ENCODE measurements at places on chromosomes 11 and 22.

DNA sequence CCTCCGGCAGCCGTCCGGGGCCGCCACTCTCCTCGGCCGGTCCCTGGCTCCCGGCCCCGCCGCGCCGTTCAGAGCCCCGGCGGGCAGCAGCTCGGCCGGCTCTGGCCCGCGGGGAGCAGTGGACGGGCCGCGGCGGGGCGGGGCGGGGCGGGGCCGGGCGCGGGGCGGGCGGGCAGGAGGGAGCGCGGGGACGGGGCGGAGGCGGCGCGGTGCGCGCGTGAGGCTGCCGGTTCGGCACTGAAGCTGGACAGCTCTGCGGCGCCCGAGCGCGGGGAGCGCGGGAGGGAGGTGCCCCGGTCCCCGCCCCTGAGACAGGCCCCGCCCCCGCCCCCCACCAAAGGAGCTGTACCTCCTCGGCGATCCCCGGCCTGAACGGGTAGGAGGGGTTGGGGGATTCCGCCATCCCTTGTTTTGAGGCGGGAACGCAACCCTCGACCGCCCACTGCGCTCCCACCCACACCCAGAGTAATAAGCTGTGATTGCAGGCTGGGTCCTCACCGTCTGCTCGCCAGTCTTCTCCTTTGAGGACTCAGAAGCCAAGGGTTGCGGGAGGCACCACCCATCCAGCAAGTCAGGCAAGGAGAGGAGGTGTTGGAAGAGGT is at the start of gene DRD2:
Gene DRD2 (minus strand): TSS at position 239 of the 602 bp plus-strand sequence. CDS start 50,747 bp downstream, outside the sequence.
- DNase-seq, result no peak

DNA sequence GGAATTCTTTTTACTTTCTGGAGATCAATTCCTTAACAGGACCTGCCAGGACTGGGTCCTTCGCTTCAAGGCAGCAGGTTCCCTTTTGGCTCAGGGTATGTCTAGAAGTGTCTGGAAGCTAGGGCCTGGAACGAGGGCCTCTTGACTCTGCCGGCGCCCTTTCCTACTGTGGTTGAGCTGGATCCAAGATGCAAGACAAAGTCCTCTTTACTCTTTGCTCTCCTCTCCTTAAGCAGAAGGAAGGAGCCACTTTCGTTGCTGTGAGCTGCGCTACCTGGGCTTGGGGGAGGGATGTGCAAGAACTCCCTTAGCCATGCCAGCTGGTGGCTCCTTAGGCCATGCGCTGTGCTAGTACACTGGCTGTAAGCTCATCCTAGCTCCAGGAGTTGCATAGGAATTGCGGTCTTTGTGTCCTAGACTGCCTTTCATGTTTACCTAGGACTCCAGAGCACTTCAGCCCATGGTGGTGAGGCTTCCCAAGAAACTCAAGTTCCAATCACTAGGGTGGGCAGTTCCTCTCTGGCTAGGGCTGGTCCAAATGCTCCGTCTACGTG is 18.1 kb downstream of the GLB1L2 start:
- DNase-seq, result no peak

DNA sequence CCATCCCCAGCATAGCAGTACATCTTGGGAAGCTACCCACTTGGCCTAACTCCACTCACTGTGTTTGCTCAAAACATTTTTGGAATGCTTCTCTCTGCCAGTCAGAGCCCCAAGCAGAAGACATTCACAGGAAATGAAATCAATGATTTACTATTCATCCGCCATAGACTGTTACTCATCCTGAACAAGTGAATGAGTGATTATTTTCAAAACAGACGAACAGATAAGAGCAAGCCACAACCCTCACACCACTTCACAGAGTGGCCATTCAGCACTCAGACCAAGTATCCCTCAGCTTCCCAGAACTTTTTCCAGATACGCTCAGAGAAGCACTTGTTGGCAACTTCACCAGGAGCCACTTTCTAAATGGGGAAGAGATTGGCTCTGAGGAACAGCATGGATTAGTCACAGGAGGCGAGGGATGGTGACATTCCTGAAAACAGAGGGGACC is 13.0 kb upstream of the UBASH3B start:
- no peak for DNase-seq

DNA sequence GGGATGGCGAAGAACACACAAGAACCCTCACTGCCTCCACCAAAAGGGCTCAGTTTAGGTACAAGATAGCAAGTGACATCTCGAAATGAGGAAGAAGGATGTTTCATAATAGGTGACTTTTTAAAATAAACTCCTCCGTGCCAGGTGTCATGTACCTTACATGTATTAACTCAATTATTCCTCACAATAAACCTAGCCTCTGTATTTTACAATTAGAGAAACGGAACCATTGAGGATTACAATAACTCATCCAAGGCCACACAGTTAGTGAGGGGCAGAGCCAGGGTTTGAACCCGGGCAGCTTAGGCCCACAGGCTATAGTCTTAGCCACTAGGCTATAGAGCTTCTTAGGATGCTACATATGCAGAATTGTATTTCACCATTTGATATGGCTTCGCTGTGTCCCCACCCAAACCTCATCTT is 965 bp upstream of the PAMR1 start:
- no peak for DNase-seq

GRCh38 chr11:13889552-13890249 is 72.8 kb upstream of the SPON1 start:
- DNase-seq, result no peak

DNA sequence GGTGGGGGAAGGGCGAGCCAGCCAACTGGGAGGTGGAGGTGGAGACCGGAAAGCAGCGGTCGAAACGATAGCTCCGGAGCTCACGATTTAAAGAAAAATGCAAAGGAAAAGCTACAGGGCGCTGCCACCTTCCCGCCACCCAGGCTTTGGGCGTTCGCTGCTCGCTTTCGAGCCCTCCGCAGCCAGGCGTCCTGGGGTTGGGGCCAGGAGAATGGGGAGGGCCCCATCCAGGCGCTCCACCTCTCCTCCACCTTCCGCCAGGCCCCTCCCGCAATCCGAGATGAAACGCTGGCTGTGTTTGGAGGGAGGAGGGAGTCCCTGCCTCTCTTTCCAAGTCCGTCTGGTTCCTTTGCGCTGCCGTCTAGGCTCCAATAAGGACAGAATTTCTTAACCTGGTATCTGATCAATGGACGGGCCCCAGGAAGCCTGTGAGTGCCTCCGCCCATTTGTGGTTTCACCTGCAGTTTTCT is 483 bp upstream of the ABTB2 start:
- DNase-seq, result no peak

- DNase-seq, result no peak
These were observed 6.0 kb upstream of the CARD10 start for GRCh38 chr22:37525073-37525745.

DNA sequence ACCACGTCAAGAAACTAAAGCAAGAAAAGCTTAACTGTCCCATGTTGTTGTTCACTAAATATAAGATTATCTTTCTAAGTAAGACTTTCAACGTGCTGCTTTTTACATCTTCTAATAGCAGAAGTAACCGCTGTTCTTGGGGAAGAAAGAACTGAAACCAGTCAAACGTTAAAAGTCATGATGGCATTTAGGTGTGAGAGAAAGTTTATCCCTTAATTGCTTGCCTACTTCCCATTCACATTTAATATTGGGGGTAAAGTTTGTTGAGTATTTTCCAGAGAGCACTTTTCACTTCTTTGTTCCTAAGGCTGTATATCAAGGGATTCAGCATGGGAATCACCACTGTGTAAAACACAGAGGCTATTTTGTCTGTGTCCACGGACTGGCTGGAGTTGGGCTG is 970 bp downstream of the OR5B21 start:
- DNase-seq, result no peak

GRCh38 chr11:35127619-35128018 is 11.4 kb upstream of the CD44 start:
- no peak for DNase-seq

GRCh38 chr11:5277807-5278382 is 8.2 kb upstream of the HBE1 start:
- DNase-seq, result no peak

- DNase-seq, result no peak
These were observed 114.8 kb upstream of the NAV2 start for GRCh38 chr11:19597876-19598275.

GRCh38 chr11:105492010-105492409 is 117.9 kb upstream of the GRIA4 start:
- DNase-seq, result no peak

- DNase-seq, result no peak
These were observed 9.8 kb upstream of the DDX10 start for GRCh38 chr11:108654994-108655631.
